Upper lobe of left lung (tissue), 6 donors: ENCODE measurements at places on chromosomes 5 and 9.

DNA sequence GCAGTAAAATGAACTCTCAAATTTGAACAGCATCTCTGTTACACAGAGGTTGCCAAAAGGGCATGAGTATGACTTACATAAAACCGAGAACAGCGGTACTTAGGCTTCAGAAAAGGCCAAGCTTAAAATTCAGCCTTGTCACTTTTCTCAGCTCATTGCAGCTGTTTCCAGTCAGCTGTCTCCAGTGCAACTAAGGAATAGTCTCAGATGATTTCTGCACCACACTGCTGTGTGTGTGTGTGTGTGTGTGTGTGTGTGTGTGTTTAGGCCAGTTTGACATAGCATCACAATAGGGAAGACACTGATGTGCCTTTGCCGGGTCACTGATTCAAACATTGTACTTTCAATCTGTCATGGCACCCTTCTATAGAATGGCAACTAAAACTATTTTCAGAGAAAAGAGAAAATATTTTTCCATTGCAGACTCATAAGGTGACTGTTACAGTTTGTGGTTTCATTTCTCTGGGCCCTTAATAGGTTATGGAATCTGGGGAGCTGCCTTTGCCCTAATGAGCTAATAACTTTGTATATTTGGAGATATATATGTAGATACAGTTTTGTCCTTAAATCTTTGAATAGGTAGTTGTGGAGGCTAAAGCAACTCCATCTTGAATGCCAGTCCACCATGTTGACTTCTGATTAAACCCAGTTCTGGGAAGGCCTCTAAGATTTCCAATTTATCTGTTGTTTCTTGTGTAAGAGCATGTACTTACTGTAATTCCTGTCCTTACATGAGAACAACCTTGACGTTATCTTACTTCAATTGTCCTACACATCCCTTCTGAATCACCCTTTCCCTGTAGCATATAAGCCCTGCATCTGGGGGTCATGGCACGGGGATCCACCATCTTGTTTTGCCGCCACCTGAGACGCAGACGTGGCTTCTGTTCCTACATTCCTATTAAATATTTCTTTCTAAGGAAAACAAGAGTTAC is 4.5 kb downstream of the LSM11 start:
- no peak for DNase-seq
- no peaks in the 10 kb centered on the region for H3K27me3 ChIP-seq
- peaks cover 11% of the 10 kb centered on the region for H3K4me1 ChIP-seq
- no peak overlapping the region for H3K4me3 ChIP-seq
- peaks cover 10% of the 10 kb centered on the region for H3K36me3 ChIP-seq
- no peak overlapping the region for H3K27ac ChIP-seq

- DNase-seq: no peak
- H3K27ac ChIP-seq: no peak overlapping the region
- no peaks in the 10 kb centered on the region for H3K27me3 ChIP-seq
- H3K4me3 ChIP-seq: no peak overlapping the region
Observed at GRCh38 chr5:34562791-34563190, 93.3 kb upstream of the RAI14 start.

DNA sequence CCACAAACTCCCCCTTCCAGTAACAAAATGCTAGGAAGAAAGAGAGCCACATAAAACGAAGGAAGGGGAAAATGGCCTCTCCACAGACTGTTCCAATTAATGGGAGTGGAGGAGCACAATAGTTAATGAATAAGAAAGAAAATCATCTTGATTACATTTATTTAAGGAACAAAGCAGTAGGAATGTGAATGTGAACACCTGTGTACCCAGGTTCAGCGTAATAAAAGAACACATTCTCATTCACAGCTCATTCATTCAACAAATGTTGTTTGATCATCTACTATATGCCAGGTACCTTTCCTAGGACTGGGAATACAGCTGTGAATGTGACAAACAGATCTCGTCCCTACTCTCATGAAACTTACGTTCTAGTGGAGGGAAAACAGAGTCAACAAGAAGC is 35.7 kb downstream of the SIL1 start:
- H3K27me3 ChIP-seq: no peaks in the 10 kb centered on the region
- H3K36me3 ChIP-seq: no peaks in the 10 kb centered on the region
- DNase-seq: no peak
- no peak overlapping the region for H3K27ac ChIP-seq

- H3K4me3 ChIP-seq: no peak overlapping the region
- H3K4me1 ChIP-seq: peaks cover 22% of the 10 kb centered on the region
- H3K36me3 ChIP-seq: peaks cover 6% of the 10 kb centered on the region
Observed at GRCh38 chr9:97906236-97906831, 16.0 kb downstream of the TRMO start.

- H3K27ac ChIP-seq: peak overlapping the region; percentile 98
- DNase-seq: peak; percentile 67
- peak overlapping the region; percentile 88 for H3K4me3 ChIP-seq
- H3K36me3 ChIP-seq: peaks cover 8% of the 10 kb centered on the region
Observed at GRCh38 chr5:112921026-112921832, 798 bp downstream of the REEP5 start.

DNA sequence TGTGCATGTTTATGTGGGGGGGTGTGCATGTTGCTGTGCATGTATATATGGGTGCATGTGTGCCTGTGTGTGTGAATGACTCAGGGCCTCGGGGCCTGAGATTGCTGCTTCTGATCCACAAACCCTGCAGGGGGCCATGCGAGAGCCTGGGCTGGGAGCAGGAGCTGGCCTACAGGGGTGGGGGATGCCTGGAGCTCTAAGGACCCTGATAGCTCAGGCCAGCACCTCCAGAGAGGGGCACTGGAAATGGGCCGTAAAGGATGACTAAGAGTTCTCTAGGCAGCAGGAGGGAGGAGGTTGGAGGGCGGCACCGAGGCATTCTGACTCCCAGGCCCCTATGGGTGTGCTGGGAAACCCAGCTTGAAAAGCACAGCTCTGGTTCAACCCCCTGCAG is 6.9 kb upstream of the UBAC1 start:
- H3K4me3 ChIP-seq: no peak overlapping the region
- no peak overlapping the region for H3K27ac ChIP-seq
- peaks cover 29% of the 10 kb centered on the region for H3K4me1 ChIP-seq
- H3K27me3 ChIP-seq: no peaks in the 10 kb centered on the region
- H3K36me3 ChIP-seq: no peaks in the 10 kb centered on the region
- no peak for DNase-seq

DNA sequence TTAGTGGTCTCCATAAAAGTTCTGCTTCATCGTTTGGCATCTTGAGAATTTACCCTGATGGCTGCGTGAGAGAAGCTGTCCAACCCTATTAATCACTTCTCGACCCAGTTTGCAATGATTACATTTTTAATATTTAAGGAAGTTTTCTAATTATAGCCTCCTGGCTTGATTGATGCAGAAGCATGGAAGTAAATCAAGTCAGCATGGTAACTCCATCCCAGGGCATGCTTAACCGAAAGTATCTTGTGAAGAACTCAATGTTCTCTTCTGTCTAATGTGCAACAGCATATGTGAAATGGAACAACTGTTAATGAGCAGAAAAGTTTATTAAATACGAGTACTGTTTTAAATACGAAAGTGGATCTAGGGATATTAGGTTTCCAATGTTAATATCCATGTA is 278.9 kb upstream of the CD180 start:
- H3K4me3 ChIP-seq: no peak overlapping the region
- no peaks in the 10 kb centered on the region for H3K27me3 ChIP-seq
- H3K36me3 ChIP-seq: no peaks in the 10 kb centered on the region
- DNase-seq: no peak

- DNase-seq: no peak
- no peak overlapping the region for H3K27ac ChIP-seq
Observed at GRCh38 chr5:33324667-33325307, 116.0 kb upstream of the TARS1 start.

DNA sequence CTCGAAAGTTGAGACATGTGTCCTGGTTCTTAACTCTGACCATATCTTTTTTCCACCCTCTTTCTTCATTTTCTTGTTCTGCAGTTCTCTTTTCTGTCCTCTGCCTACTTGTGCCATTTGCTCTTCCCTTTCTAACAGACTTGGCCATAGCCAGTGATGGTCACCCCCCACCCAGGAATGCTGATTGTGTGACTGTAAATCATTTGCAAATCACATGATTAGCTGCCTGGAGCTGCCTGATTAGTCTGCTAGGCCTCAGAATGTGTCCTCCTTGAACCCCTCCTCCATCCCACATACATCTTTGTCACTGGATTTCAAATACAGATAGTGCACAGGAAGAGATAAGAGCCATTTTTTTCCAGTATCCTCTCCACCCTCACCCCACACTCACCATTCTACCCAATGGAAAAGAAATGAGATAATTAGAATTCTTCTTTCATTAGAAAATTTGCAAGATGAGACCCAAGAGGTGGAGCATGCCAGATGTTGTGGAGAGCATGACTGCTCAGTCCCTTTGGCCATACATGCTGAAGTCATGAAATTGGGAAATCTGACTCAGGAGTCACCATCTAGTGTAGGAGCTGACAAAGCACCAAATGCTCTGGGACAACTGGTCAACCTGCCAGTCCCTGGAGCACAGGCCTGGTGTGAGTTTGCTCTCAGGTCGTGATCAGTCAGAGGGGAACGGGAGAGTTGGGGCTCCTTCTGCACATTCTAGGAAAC is 538.2 kb downstream of the CCDC171 start:
- H3K27ac ChIP-seq: no peak overlapping the region
- no peaks in the 10 kb centered on the region for H3K27me3 ChIP-seq
- H3K4me3 ChIP-seq: no peak overlapping the region
- H3K36me3 ChIP-seq: no peaks in the 10 kb centered on the region
- H3K4me1 ChIP-seq: no peaks in the 10 kb centered on the region

DNA sequence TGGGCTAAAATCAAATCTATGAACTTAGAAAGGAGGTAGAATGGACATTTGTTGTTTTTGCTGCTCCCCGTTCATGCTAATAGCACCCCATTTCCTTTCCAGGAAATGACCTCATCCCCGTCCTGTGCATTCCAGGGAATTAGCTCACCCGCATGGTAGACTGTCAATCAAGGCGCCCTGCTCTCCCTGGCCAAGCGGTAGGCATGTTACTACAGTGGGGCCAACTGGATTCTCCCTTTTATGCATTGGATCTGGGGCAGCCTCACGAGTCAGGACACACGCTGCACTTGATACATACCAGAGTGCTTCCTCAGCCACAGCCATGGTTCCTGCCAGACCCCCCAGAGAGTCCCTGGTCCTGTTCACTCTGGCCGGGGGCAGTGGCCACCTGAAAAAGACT is 111.0 kb upstream of the PTCH1 start:
- H3K4me1 ChIP-seq: peaks cover 4% of the 10 kb centered on the region
- no peaks in the 10 kb centered on the region for H3K36me3 ChIP-seq
- no peaks in the 10 kb centered on the region for H3K27me3 ChIP-seq
- H3K4me3 ChIP-seq: no peak overlapping the region
- DNase-seq: no peak

- H3K36me3 ChIP-seq: no peaks in the 10 kb centered on the region
- H3K4me1 ChIP-seq: no peaks in the 10 kb centered on the region
- no peak for DNase-seq
Observed at GRCh38 chr9:11931751-11932150, 761.4 kb upstream of the TYRP1 start.

- H3K4me1 ChIP-seq: no peaks in the 10 kb centered on the region
- no peaks in the 10 kb centered on the region for H3K27me3 ChIP-seq
- H3K4me3 ChIP-seq: no peak overlapping the region
Observed at GRCh38 chr9:80004714-80005113, 432.9 kb downstream of the TLE4 start.
